Smooth muscle cell of bladder (primary cell): ENCODE measurements at places on chromosomes 6 and 20. TPM values are rescaled to one million over a fixed set of nuclear protein-coding genes. Genes with fewer than 3 reads are reported as not detected.

The C6orf163 gene
- total RNA-seq: 1.1 and 1.8 TPM in 2 replicates

The HLA-DPA1 gene
- total RNA-seq: 2.8 TPM in 1 of 2 replicates, not detected in the other

The IRF4 gene
- 0.14 and 0.65 TPM in 2 replicates for total RNA-seq

The EGFL8 gene
- total RNA-seq: 0.57 and 1.2 TPM in 2 replicates

The ZNF334 gene
- 1.8 and 2.0 TPM in 2 replicates for total RNA-seq

The NEU1 gene
- 88.7 and 119 TPM in 2 replicates for total RNA-seq
